ENCODE measurements at places on chromosomes 5 and 9. TPM values are rescaled to one million over a fixed set of nuclear protein-coding genes. Genes with fewer than 3 reads are reported as not detected.

DNA sequence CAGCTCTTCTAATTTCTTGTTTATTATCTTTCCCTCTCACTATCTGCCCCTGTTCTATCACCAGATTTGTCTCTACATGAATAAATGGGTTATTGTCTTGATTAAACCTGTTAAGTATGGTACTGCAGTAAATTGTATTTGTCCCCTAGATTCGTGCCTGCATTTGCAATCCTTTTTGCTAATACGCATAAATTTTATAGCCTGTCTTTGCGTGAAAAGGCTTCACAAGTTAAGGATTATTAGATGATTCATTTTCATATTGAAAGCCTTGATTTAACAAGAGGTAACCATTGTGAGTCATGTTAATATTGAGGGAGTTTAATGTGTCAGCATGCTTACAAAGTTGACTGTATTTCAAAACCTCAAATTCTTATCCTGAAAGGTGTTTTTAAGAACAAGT lies 204.6 kb downstream of the PCSK1 start:
- no peak for DNase-seq

GRCh38 chr5:143653256-143653655 lies 158.7 kb upstream of the HMHB1 start:
- DNase-seq = no peak

DNA sequence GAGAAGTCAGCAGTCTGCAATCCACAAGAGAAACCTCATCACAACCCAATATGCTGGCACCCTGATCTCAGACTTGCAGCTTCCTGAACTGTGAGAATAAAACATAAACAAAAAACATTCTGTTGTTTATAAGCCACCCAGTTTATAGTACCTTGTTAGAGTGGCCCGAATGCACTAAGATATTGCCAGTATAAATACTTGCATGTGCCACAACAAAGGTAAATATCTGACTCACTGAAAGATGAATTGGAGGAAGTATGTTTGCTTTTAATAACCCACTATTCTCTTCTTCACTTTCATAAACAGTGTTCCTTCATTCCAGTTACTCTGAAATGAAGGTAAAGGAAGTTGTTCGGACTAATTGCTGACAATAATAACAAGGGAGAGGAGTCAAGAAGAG lies 1163.4 kb upstream of the CDH6 start:
- no peak for DNase-seq

DNA sequence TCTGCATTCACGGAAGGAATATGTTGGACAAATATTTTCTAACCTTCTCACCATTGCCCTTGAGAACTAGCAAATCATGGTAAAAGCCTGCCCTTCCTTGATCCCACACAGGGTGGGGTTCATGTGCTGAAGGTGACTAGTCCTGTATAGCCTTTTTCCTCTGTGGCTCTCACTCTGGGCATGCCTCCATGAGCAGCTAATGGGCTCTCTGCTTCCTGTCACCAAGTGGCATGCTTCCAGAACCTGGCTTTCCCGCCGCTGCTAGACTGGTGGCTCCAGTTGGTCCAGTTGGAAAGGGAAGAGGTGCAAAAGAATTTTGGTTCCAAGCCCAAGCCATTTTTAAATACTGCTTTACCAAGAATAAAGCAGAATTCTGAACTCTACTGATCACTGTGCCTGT lies 35.5 kb downstream of the FBXO10 start:
- no peak for DNase-seq

- DNase-seq = no peak
Observed at GRCh38 chr5:180704362-180704761, 35.5 kb downstream of the OR2Y1 start.

DNA sequence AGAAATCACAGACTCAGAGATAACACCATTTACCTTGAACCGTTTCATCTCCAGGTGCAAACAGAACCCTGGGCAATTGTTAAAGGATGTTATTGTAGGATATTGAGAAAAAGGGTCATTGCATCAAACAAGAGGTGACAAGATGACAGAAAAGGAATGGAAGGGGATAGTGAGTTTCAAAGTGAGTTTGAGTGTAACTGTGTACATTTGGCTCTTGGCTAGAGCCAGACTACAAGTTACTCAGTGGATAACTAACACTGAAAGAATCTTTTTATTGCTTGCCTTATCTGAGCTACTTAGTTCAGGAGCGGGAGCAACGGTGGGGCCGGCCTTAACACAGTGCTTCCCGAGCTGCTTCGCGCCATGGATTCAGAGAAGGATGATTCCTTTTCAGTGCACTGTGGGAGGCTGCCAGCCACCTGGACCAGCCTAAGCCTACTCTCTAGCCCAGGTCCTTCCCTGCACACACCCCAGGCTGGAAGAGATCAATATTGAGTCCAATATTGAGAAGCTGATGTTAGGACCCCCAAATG lies 193.4 kb downstream of the ATPSCKMT start:
- no peak for DNase-seq

Gene GRIA1
- total RNA-seq = not detected

Gene FAM169A
- 3.0 TPM for total RNA-seq

Gene JAKMIP2
- total RNA-seq = 0.16 TPM

Gene GGTA1
- total RNA-seq = 27.9 TPM

Gene IFNA2
- total RNA-seq = not detected
